ENCODE measurements at places on chromosomes 2 and 18.

GRCh38 chr18:71878226-71878625 is 665.9 kb downstream of the CBLN2 start:
- DNase-seq = no peak

GRCh38 chr2:177123048-177123447 is 89.5 kb upstream of the HNRNPA3 start:
- no peak for DNase-seq

GRCh38 chr2:170235860-170236679 is 58.1 kb downstream of the MYO3B start:
- peak; percentile 41 for DNase-seq

GRCh38 chr2:99850084-99850710 is 292.2 kb downstream of the AFF3 start:
- no peak for DNase-seq

DNA sequence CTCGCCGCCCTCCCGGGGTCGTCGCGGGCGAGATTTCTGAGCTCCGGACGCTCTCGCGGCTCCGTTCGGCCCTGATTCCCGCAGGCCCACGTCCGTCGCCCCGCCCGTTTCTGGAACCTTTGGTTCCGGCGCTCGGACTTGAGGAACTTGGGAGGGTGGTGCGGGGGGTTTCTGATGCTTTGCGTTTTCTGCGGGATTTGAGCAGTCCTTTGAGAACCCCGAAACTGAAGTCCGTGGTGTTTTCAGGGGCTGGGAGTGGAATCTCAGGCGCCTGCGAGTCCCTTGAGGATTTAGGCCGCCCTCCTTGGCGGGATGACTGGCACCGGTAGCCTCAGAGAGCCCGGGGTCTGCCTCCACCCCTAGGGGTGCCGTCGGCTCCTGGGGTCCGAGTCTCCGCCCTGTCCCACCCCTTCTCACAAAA is 336 bp downstream of the THNSL2 start:
- no peak for DNase-seq
